Sigmoid colon (tissue), 7 donors: ENCODE measurements at places on chromosomes 1 and 21. TPM values are rescaled to one million over a fixed set of nuclear protein-coding genes. Genes with fewer than 3 reads are reported as not detected.

- H3K27ac ChIP-seq = no peak overlapping the region
- H3K27me3 ChIP-seq = no peaks in the 10 kb centered on the region
- no peak for DNase-seq
- H3K36me3 ChIP-seq = no peaks in the 10 kb centered on the region
- H3K4me1 ChIP-seq = peaks cover 8% of the 10 kb centered on the region
- no peak overlapping the region for H3K4me3 ChIP-seq
Observed at GRCh38 chr1:32969566-32969965, 5.0 kb upstream of the RNF19B start.

The KRTAP22-1 gene
- not detected for total RNA-seq

GRCh38 chr21:15753741-15754140 lies 24.0 kb downstream of the USP25 start:
- no peaks in the 10 kb centered on the region for H3K27me3 ChIP-seq
- no peak for DNase-seq
- H3K4me3 ChIP-seq = no peak overlapping the region
- H3K36me3 ChIP-seq = no peaks in the 10 kb centered on the region
- H3K4me1 ChIP-seq = peaks cover 55% of the 10 kb centered on the region

DNA sequence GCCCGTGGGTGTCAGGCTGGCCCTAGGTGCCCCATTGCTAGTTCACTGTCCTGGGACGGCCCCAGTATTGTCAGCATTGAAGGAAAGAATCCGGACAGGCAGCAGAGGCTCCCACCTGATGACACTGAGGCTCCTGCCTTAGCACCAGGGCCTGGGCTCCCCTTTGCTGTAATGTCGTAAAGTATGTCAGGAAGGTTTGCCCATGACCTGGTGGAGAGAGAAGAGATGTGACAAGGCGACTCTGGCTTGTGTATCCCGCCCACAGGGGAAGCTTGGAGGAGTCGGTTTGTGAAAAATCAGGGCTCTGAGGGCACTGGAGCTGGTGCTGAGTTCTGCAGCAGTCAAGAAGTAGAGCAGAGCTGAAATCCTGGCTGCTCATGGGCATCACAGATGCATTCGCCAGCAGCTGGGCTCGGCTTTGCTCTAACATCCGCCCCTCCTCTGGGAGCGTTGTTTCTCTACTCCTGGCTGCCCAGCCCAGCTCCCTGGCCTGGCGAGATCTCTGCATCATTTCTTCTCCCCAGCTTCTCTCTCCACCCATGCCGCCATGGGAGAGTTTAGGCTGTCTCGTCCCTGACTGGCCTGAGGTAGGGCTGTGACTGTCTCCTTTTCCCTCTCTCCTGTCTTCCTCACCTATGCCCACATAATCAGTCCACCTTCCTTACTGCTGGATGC lies 74.1 kb downstream of the ADARB1 start:
- no peak overlapping the region for H3K27ac ChIP-seq
- no peak overlapping the region for H3K4me3 ChIP-seq
- no peaks in the 10 kb centered on the region for H3K27me3 ChIP-seq

GRCh38 chr1:23865543-23865930 lies 2.6 kb downstream of the FUCA1 start:
- H3K4me3 ChIP-seq = no peak overlapping the region
- H3K27me3 ChIP-seq = no peaks in the 10 kb centered on the region
- peaks cover 7% of the 10 kb centered on the region for H3K4me1 ChIP-seq
- H3K27ac ChIP-seq = no peak overlapping the region
- no peak for DNase-seq
